Fibroblast of the aortic adventitia (primary cell): ENCODE measurements at places on chromosomes 7 and 10.

- DNase-seq: no peak
Measured at GRCh38 chr7:151254851-151255250, 6.4 kb upstream of the SMARCD3 start.

DNA sequence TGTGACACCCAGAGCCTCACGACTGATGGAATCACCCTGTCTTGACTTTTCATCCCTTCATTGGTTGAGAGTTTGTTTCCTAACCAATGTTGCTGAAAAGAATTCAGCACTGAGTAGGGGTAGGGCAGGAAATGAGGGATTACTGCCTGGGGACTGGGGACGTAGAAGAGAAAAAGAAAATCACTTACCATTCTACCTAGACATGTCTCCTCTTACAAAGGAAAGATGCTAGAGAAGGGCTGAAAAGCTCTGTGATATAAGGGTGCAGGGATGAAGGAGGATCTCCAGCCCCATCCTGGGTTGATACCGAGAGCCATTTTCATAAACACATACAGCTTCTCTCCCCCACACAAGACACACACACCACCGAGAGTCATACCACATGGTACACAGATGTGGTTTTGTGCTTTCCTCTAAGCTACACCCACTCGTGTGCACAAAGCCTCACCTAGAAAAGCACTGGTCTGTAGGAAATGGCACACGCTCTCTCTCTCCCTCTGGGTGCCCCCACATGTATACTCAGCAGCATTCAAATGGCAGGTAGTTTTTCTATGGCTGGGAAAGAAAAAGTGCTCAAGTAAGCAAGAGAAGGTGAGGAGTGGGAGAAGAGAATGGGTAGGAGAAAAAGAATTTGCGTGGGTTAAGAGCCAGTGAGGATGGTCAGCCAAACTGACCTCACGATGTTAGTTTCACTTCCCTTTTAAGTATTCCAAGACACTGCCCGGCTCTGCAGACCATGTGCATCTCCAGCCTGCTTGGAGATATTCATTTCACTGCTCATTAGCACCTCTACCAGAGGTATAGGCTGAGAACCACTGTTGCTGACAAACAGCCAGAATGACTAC, 85.8 kb downstream of the CALD1 start:
- DNase-seq: peak; percentile 66

DNA sequence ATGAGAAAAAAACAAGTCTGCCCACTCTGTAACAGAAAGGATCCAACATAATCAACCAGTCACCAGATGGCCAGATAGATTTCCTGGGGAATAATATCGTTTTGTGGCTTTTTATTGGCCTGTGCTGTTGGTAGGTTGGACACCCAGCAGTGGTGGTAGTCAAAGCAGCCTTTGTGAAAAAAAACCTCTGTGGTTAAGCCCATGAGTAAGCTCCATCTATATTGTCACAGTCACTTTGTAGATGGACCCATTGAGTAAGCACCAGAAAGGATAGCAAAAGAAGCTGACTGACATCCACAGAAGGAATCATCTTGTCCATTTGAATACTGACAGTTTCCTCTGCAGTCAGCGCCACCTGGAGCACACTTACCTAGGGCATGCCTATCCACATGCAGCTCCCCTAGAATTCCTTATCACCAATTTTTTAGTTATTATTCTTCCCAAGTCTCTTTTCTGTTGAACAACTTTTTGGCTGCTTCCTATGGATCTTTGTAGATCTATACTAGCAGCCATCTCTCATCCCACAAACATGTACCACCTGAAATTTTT, 96.9 kb downstream of the IQUB start:
- no peak for DNase-seq

GRCh38 chr10:49690698-49691356, 11.4 kb downstream of the C10orf53 start:
- DNase-seq: no peak

DNA sequence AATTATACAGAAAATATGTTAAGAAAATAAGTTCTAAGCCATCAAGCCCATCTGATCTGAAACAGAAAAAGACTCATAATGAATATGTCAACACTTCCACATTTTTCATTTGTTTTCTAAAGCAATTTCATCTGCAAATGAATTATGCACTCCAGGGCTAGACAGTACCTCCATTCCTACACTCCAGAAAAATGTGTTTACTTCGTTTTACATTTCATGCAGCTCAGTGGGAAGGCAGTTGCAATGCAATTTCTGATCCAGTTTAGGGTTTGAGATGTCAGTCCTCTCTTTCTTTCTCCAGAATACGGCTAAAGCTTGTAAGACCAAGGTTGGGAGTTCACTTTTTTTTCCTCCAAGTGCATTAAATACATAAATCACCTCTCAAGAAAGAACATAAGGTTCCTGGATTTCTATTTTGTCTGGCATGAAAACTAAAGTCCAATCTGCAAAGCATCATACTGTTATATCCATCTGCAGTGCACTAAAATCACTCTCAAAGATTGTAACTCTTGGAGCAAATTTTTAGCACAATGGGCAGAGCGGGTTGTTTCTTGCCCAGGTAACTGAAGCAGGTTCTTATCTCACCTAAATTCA, 348.8 kb upstream of the C7orf33 start:
- no peak for DNase-seq

- no peak for DNase-seq
Measured at GRCh38 chr7:50292165-50292757, 12.3 kb upstream of the IKZF1 start.

DNA sequence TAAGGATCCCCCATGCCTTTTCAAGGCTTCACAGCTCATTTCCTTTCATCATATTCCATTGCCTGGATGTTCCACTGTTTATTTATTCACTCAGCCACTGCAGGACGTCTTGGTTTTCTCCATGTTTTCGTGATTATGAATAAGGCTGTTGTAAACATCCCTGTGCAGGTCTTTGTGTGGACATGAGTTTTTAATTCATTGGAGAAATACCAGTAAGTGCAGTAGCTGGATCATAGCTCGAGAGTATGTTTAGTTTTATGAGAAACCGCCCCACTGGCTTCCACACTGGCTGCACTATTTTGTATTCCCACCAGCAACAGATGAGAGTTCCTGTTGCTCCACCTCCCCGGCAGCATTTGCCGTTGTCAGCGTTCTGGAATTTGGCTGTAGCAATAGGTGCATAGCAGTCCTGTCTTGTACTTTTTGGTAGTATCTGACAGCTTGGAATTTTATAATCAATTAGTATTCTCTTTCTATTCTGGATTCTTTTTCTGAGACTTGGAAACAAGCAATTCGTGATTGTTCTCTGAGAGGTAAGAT, 269.9 kb upstream of the PITRM1 start:
- DNase-seq: no peak

DNA sequence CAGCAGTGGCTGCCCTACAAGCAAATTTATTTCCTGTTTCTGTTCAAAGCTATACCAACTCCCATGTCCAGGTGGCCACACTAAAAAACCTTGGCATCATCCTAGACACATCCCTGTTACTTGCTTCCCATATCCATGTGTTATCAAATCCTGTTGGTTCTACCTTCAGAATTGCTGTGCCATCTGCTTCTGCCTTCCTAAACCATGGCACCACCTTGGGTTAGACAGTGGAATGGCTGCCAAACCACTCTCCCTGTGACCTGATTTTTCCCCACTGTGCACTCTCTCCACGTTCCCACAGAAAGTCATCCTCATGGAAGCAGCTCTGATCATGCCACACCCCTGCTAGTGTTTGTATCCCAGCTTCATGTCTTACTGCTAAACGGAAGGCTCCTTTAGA, 697.6 kb upstream of the GALNT17 start:
- DNase-seq: no peak

- no peak for DNase-seq
Measured at GRCh38 chr10:93126483-93127052, 52.9 kb downstream of the CYP26A1 start.

GRCh38 chr7:134890246-134891240, 95.8 kb upstream of the AGBL3 start:
- peak; percentile 60 for DNase-seq

DNA sequence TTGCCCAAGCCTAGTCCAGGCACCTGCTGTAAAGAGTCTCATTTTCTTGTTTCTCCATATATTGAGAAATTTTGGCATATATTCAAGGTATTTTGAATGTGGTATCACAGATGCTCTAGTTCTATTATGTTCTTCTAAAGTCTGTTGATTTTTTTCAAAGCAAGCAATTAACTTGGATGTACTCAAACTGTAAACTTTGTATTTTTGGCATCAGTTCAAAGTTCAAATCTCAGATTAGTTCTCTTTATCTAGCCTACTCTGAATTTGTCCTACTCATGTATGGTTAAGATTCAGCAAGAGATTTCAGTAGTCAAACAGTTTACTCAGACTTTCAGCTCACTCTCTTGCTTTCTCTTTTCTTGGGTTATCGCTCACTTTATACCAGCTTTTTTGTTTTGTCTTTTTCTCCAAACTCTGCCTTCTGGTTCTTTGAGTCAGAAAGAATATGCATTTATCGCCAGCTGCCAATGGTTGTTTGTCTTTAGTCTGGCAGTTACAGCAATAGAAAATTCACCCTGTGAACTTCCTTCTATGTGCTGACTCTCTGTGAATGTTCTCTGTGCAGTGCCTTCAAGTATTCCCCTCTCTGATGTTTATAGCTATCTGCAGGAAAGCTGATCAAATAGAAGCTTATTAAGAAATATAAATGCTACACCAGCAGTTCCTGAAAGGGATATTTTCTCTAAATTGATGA, 56.0 kb downstream of the ANKRD7 start:
- DNase-seq: no peak

DNA sequence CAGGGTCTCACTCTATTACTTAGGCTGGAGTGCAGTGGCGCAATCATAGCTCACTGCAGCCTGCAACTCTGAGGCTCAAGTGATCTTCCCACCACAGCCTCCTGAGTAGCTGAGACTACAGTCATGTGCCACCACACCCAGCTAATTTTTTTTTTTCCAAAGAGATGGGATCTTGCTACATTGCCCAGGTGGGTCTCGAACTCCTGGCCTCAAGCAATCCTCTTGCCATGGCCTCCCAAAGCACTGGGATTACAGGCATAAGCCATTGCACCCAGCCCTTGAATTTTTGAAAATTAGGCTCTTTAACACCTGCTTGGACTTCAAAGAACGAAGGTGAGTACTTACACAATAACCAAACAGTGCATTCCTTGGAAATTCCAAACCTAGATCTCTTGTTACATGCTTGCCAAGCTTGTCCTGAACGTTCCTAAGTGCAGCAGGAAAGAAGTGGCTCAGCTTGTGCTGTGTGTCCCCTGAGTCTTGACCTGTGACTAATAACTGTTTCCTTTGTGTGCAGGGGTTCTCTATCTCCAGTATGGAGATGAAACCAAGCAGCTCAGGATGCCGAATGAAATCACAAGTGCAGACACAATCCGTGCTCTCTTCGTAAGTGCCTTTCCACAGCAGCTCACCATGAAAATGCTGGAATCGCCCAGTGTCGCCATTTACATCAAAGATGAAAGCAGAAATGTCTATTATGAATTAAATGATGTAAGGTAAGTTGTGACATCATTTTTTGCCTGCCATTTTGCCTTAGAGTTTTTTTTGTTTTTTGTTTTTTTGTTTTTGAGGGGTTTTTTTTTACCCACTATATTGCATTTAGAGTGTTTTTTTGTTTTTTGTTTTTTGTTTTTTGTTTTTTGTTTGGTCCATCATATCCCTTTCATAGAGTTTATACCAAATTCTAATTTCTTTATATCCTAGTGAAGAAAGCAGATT, 223.8 kb downstream of the KIAA1217 start:
- no peak for DNase-seq

DNA sequence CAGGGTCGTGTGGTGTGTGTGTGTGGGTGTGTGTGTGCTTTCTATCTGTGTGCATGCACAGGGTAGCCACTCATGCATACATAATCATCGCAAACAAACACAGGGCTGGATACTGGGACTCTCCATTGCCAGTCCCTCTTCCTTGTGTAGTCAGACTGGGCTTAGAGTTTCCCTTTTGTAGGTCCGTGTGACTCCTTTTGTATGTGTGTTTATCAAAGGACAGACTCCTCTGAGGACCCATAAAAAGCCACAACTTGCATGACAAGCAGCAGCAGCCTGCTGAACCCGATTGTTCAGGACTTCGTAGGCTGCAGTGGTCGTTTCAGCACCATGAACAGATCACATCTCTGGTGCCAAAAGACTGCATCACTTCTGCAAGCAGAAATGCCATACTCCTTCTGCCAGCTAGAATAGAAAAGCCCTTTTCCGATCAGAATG, 895 bp downstream of the VSTM2A start:
- DNase-seq: peak; percentile 20

- no peak for DNase-seq
Measured at GRCh38 chr10:89102735-89103134, 104.4 kb downstream of the CH25H start.

DNA sequence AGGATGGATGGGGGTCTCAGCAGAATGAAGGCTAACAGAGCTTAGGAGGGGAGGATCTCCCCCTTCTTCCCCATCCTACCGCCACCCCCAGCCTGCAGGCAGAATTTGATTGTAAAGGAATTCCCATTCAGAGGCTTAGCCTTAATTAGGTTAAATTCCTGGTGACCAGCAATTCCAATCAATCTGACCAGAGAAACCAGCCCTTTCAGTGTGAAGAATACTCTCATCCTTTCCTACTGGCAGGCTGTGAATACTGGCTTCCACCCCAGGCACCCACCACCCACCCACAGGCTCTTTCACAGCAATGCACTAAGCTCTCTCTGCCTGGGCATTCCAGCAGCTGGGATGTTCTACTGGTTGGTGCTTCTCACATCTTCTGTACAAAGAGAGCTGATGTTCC, 137.9 kb upstream of the LYZL1 start:
- no peak for DNase-seq

- DNase-seq: peak; percentile 22
Measured at GRCh38 chr10:30080161-30080560, 20.8 kb upstream of the JCAD start.

DNA sequence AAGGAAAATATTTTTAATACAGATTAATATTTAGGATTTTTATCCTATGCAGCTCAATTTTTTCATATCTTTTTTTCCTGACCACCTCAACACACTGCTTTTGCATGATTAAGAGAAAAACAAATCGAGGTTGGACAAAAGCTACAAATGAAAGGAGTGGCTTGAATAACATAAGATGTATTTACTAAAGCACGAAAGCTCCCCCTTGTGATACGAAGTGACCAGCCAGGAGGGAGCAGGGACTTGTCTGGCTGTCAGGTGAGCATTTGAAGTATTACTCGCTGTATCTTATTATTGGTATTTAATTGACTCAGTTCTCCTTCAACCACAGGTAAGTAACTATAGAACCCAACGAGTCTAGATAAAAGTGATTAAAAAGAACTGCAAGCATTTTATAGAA, 265.2 kb upstream of the PHF14 start:
- no peak for DNase-seq

DNA sequence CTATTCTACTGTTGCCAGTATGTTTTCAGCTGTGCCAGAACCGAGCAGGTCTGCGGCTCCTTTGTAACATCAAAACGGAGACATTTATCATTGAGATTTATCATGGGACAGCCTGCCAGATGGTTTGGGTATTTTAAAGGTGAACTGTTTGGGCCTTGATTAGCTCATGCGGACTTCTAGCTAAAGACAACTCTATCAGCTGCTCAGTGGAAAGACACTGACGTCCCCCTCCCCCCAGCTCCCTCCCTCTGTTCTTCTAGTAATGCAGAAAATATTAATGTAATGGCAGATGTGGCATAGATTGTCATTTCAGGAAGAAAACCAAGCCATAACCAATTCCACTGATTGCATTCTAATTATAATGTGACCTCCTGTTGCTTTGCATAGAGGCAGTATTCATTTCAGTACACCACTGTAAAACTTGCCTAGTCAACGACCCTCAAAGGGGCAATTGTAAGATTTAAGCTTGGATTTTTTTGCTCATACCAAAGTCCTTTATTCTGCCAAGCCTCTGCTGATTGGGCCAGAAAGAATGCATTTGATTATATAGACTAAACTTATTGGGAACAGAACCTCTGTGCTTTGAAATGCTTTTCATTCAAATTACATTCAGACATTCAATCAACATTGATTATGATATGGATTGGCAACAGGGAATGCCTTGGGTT, 966.8 kb downstream of the LRMDA start:
- no peak for DNase-seq
